ENCODE measurements at places on chromosomes 3 and 15. TPM values are rescaled to one million over a fixed set of nuclear protein-coding genes. Genes with fewer than 3 reads are reported as not detected.

The FAN1 gene
- total RNA-seq, result 18.2 TPM

DNA sequence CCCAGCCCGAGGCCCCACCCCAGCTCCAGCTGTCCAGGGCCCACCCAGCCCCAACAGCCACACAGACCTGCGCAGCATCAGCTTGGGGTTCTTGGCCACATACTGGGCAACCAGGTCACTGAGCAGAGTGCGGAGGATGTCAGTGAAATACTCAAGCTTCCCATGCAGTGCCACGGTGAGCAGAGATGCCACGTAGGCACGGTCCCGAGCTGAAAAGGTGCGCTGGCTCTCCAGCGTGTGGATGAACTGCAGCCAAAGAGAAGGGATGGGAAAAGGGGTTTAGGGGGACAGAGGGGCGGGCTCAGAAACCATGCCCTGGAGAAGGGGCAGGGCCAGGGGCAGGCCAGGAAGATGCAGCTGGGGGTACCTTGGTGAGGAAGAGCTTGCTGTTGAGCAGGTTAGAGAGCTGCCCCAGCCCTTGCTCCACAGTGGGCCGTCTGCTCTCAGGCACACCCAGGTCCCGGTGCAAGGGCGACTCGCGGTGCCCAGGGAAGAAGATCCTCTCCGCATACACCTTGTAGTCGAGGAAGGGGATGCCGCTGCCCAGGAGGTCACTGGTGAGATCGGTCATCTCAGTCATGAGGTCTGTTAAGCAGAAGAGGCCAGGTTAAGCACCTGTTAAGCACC lies 17.4 kb downstream of the PLXNB1 start:
- H3K4me1 ChIP-seq, result peaks cover 27% of the 10 kb centered on the region
- H3K36me3 ChIP-seq, result peaks cover 100% of the 10 kb centered on the region
- no peak overlapping the region for H3K4me3 ChIP-seq
- peak overlapping the region; percentile 49 for H3K27ac ChIP-seq
- DNase-seq, result no peak
- no peaks in the 10 kb centered on the region for H3K27me3 ChIP-seq

DNA sequence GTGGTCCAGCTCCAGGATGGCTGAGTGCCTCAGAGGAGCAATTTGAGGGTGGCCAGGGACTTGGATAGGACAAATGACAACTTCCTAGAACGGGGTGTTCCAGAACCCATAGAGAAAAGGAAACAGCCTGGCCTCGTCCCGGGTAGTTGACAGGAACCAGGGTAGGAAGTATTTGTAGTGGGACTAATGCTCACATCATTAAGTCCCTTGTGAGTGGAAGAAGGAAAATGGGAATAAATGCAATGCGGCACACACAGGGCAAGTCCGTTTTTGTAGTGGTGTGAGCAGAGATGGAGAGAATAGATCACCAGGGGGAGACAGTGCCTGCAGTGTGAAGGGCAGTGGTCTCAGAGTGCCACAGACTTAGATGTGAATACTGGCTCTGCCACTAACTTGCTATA lies 19.6 kb downstream of the TIMP4 start:
- peak overlapping the region; percentile 65 for H3K27ac ChIP-seq
- no peak overlapping the region for H3K4me3 ChIP-seq
- no peaks in the 10 kb centered on the region for H3K36me3 ChIP-seq
- H3K4me1 ChIP-seq, result peaks cover 42% of the 10 kb centered on the region
- no peak for DNase-seq

GRCh38 chr15:44216958-44217357 lies 21.9 kb upstream of the FRMD5 start:
- H3K27me3 ChIP-seq, result no peaks in the 10 kb centered on the region
- H3K36me3 ChIP-seq, result no peaks in the 10 kb centered on the region
- H3K27ac ChIP-seq, result no peak overlapping the region
- no peak overlapping the region for H3K4me3 ChIP-seq
- no peak for DNase-seq

- peaks cover 24% of the 10 kb centered on the region for H3K4me1 ChIP-seq
- no peak for DNase-seq
- H3K27me3 ChIP-seq, result no peaks in the 10 kb centered on the region
- H3K4me3 ChIP-seq, result no peak overlapping the region
These were observed 12.8 kb upstream of the RFT1 start for GRCh38 chr3:53142986-53143385.

The CACNA2D3 gene
- total RNA-seq, result 6.3 TPM

The CYP1A2 gene
- total RNA-seq, result not detected

The FRMD5 gene
- 0.42 TPM for total RNA-seq

DNA sequence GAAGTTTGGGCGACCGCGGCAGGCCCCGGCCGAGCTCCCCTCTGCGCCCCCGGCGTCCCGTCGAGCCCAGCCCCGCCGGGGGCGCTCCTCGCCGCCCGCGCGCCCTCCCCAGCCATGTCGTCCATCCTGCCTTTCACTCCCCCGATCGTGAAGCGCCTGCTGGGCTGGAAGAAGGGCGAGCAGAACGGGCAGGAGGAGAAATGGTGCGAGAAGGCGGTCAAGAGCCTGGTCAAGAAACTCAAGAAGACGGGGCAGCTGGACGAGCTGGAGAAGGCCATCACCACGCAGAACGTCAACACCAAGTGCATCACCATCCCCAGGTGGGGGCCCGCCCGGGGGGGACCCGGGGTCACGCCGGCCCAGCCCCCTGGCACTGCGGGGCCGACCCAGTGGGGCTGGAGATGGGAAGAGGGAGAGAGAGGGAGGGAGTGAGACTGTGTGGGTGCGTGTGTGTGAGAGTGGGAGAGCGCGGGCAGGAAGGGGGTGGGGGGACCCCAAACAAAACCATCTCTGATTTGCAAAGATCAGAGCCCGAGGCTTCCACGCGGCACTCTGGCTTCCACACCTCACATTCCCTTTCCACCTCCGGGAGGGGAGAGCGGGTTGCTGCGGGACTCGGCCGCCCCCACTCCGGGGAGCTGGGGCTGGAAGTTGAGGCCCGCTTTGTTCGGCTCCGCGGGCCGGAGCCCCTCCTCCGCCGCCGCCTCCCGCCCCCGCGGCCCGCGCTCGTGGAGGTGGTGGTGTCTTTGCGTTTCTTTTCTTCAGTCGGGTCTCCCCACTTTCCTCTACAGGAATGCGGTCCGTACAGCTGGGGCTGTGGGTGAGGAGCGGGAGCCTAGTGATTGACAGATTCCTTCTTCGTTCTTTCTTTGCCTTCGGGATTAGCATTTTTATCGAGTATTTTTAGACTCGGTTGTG lies 898 bp downstream of the SMAD3 start:
- peak overlapping the region; percentile 61 for H3K4me3 ChIP-seq
- DNase-seq, result no peak
- peaks cover 61% of the 10 kb centered on the region for H3K4me1 ChIP-seq
- no peaks in the 10 kb centered on the region for H3K27me3 ChIP-seq
- no peaks in the 10 kb centered on the region for H3K36me3 ChIP-seq
- peak overlapping the region; percentile 90 for H3K27ac ChIP-seq

DNA sequence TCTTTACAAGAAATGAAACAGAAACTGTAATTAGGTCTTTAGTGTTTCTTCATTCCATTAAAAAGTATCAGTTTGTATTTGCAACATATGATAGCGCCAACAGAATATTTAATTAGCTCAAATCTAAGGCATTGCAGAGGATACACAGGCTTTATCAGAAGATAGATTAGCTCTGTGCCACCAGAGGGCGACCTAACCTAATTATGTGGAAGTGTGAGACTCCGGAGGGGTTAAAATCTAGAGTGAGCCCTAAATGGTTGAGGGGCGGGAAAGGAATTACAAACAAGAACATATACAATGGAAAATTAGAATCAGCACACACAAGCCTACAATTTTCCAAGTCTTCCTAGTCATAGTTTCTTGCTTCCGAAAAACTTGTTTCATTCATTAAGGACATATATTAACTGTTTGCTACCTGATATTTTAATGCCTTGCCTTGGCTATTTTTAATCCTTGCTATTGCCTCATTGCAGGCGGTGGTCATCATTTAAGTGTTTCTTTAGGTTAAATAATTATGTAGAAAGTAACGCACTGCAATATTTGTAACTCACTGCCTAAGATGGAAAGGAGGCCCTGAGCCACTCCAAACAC lies 18.0 kb upstream of the RYR3 start:
- peaks cover 6% of the 10 kb centered on the region for H3K4me1 ChIP-seq
- peak; percentile 82 for DNase-seq
- H3K36me3 ChIP-seq, result no peaks in the 10 kb centered on the region
- no peak overlapping the region for H3K4me3 ChIP-seq
- H3K27me3 ChIP-seq, result no peaks in the 10 kb centered on the region
- no peak overlapping the region for H3K27ac ChIP-seq

GRCh38 chr15:45121706-45122417 lies 7.7 kb downstream of the DUOXA2 start:
- H3K27me3 ChIP-seq, result peaks cover 4% of the 10 kb centered on the region
- H3K27ac ChIP-seq, result no peak overlapping the region
- peaks cover 12% of the 10 kb centered on the region for H3K4me1 ChIP-seq
- no peak overlapping the region for H3K4me3 ChIP-seq

DNA sequence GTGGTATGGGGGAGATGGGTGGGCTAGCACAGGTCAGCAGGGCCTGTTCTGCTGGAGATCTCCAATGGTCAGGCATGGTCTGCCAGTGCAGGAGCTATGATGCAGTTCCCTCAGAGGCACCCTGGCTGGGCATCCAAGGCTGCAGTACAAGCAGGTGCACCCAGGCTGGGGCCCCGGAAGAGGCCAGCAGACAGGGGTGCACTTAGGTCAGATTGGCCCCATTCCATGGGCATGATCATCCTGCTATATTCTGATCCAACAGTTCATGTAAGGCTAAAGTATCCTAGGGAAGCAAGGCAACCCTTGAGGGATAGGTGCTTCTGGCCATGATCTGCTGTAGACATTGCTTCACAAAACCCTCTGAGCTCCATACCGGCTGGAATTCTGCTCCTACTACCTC lies 53.5 kb downstream of the STRIT1 start:
- no peaks in the 10 kb centered on the region for H3K27me3 ChIP-seq
- DNase-seq, result no peak
- no peak overlapping the region for H3K27ac ChIP-seq
- H3K4me1 ChIP-seq, result peaks cover 4% of the 10 kb centered on the region
- no peak overlapping the region for H3K4me3 ChIP-seq

GRCh38 chr3:100129941-100130340 lies 15.6 kb upstream of the FILIP1L start:
- no peak for DNase-seq
- peaks cover under 1% of the 10 kb centered on the region for H3K4me1 ChIP-seq
- H3K27ac ChIP-seq, result no peak overlapping the region
- no peaks in the 10 kb centered on the region for H3K27me3 ChIP-seq
- H3K4me3 ChIP-seq, result no peak overlapping the region

- H3K4me3 ChIP-seq, result no peak overlapping the region
- H3K27ac ChIP-seq, result no peak overlapping the region
- no peaks in the 10 kb centered on the region for H3K36me3 ChIP-seq
- DNase-seq, result no peak
These were observed 1041.2 kb downstream of the TUSC7 start for GRCh38 chr3:117750674-117751269.

- no peaks in the 10 kb centered on the region for H3K27me3 ChIP-seq
- H3K27ac ChIP-seq, result peak overlapping the region; percentile 37
- no peak for DNase-seq
- H3K4me3 ChIP-seq, result no peak overlapping the region
These were observed 41.5 kb downstream of the ABHD17C start for GRCh38 chr15:80736560-80736959.

DNA sequence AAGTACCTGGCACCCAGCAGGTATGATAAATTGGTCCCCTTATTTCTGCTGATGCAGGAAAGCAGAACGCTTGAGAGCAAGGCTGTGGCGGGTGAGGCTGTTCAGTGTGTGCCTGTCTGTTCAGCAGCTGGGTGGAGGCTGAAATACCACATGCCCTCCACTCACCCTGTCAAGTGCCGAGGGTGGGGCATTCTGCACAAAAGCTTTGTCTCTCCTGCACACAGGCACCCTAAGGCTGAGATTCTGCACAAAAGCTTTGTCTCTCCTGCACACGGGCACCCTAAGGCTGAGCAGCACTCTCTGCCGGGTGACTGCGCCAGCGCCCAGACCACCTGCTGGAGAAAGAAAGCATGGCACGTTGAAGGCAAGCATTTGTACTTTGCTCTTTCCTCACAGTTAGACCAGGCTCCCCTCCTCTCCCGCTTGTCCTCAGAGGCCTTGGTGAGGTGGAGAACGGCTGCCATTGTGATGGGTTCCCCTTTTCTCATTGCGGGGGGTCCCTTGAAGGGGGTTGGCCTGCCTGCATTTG lies 97.5 kb downstream of the BDH1 start:
- no peak overlapping the region for H3K4me3 ChIP-seq
- H3K27me3 ChIP-seq, result peaks cover 6% of the 10 kb centered on the region
- no peak for DNase-seq
- H3K4me1 ChIP-seq, result peaks cover 13% of the 10 kb centered on the region
- H3K27ac ChIP-seq, result no peak overlapping the region

- H3K36me3 ChIP-seq, result peaks cover 17% of the 10 kb centered on the region
- peak overlapping the region; percentile 56 for H3K27ac ChIP-seq
- no peak for DNase-seq
- H3K27me3 ChIP-seq, result no peaks in the 10 kb centered on the region
- H3K4me1 ChIP-seq, result peaks cover 95% of the 10 kb centered on the region
- H3K4me3 ChIP-seq, result no peak overlapping the region
These were observed 21.3 kb downstream of the CHD2 start for GRCh38 chr15:92921215-92922131.

DNA sequence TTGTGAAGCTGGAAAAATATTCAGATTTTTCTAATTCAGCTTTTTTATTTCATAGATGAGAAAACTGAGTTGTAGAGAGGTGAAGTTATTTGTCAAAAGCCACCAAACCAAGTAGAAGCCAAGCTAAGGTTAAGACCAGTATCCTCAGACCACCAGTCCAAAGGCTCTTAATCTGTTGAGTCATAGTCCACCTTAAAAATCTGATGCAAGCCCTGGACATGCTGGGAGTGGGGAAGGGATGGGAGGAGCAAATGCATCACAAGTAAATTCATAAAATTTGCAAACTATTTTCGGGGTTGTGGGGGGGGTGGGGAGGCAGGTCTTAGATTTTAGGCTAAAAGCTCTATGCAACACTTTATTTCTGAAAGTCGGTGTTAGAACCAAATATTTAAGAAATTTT lies 307.7 kb upstream of the SEMA6D start:
- H3K27me3 ChIP-seq, result no peaks in the 10 kb centered on the region
- H3K4me3 ChIP-seq, result no peak overlapping the region
- no peak for DNase-seq
- H3K36me3 ChIP-seq, result no peaks in the 10 kb centered on the region

The PAQR5 gene
- 0.50 TPM for total RNA-seq

GRCh38 chr3:170622369-170623159 lies 36.7 kb upstream of the SLC7A14 start:
- peaks cover 8% of the 10 kb centered on the region for H3K27me3 ChIP-seq
- no peak for DNase-seq
- H3K4me1 ChIP-seq, result peaks cover 10% of the 10 kb centered on the region

GRCh38 chr15:73928971-73929627 lies 2.8 kb downstream of the LOXL1 start:
- peaks cover 83% of the 10 kb centered on the region for H3K4me1 ChIP-seq
- H3K27ac ChIP-seq, result no peak overlapping the region
- no peak for DNase-seq
- no peaks in the 10 kb centered on the region for H3K27me3 ChIP-seq
- H3K4me3 ChIP-seq, result no peak overlapping the region

GRCh38 chr3:9291821-9292410 lies 42.5 kb upstream of the SRGAP3 start:
- H3K27me3 ChIP-seq, result no peaks in the 10 kb centered on the region
- H3K36me3 ChIP-seq, result no peaks in the 10 kb centered on the region
- no peaks in the 10 kb centered on the region for H3K4me1 ChIP-seq
- DNase-seq, result no peak
